CMK (cell line): ENCODE measurements at places on chromosomes 6 and 20.

- no peak for DNase-seq
Observed at GRCh38 chr6:30483677-30484279, 5.5 kb upstream of the HLA-E start.

DNA sequence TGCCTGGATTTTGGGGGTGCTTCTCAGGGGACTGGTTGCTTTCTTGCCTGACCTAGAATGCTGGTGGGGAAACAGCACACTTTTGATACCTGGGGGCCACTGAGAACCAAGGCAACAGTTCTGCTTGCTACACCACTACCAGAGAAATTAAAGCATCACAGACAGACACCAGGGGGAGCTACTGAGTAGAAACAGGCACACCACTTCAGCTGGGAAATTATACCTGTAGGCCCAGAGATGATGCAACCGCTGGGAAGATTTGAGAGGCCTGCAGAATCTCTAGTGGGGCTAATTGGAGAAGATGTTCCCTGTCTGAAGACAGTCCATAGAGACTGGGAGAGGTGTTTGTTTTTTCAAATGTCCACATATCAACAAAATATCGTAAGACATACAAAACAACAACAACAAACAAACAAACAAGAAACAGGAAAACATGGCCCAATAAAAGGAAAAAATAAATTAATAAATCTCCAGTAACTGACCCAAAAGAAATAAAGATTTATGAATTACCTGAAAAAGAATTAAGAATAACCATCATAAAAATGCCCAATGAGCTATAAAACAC, 129.4 kb upstream of the RIN2 start:
- peak; percentile 25 for DNase-seq

GRCh38 chr20:45575931-45576330, 3.2 kb downstream of the WFDC8 start:
- no peak for DNase-seq

- DNase-seq = no peak
Observed at GRCh38 chr20:35290186-35290886, 1.9 kb downstream of the FAM83C start.

- no peak for DNase-seq
Observed at GRCh38 chr6:112298021-112298745, 43.8 kb upstream of the LAMA4 start.

GRCh38 chr6:81731814-81732213, 20.7 kb downstream of the TENT5A start:
- DNase-seq = no peak

- DNase-seq = no peak
Observed at GRCh38 chr6:163729127-163729872, 314.8 kb downstream of the QKI start.

GRCh38 chr20:15317546-15318232, 980.3 kb upstream of the FLRT3 start:
- no peak for DNase-seq

- DNase-seq = no peak
Observed at GRCh38 chr20:3543901-3544507, 73.2 kb downstream of the ATRN start.

- no peak for DNase-seq
Observed at GRCh38 chr6:121460170-121460569, 24.7 kb downstream of the GJA1 start.

DNA sequence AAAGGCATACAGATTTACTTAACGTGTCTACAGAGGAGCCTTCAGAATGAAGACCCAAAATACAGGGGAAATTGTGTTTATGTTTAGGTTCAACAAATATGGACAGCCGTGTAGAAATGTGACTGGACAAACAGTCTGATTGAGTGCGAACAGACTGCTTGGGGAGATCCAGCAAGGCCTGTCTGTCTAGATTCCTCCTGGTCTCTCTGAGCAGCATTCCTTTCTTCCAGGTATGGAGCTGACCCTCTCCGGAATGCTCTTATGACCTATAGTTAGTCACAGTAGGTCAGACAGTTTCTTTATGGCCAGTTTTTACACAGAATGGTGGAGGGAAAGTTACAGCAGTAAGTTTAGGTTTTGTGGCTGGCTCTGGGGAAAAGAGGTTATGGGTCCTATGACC, 9.0 kb downstream of the RIN2 start:
- DNase-seq = no peak

DNA sequence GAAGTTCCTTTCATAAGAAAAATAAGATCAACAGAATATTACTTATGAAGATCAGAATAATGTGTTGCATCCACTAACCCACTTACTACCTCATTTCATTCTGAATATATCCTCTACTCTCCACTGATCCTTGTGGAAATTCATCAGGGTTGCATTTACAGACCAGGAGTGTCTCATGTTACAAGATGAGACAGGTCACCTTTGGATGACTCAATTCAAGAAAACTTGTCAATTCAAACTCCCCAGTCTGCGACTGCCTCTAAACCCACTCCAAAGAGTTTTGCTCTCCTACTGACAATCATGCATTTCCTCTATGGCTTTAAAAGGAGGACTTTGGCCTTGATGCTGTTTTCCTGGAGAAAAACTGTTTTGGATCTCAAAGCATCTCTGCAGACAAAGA, 68.4 kb downstream of the ID4 start:
- DNase-seq = no peak

DNA sequence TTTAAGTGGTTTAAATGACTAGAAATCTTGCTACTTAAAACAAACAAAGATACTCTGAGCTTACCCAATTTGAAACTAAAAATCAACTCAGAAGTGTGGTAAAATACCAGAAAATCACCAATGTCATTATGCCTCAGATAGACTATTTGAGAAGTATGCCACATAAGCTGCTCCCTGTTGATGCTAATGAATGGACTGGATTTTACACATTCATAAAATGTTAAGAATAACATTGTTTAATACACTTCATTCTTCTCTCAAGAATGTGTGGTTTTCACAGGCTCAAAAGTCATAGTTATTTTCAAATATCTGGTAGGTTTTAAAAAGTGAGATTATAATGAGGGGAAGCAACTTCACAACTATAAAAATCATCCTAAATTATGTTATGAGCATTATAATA, 170.6 kb downstream of the TASP1 start:
- no peak for DNase-seq

GRCh38 chr6:128365520-128366160, 154.8 kb downstream of the PTPRK start:
- DNase-seq = no peak

- no peak for DNase-seq
Observed at GRCh38 chr6:5504078-5504477, 242.8 kb downstream of the FARS2 start.

- peak; percentile 86 for DNase-seq
Observed at GRCh38 chr6:31737315-31737990, 1.1 kb upstream of the CLIC1 start.

DNA sequence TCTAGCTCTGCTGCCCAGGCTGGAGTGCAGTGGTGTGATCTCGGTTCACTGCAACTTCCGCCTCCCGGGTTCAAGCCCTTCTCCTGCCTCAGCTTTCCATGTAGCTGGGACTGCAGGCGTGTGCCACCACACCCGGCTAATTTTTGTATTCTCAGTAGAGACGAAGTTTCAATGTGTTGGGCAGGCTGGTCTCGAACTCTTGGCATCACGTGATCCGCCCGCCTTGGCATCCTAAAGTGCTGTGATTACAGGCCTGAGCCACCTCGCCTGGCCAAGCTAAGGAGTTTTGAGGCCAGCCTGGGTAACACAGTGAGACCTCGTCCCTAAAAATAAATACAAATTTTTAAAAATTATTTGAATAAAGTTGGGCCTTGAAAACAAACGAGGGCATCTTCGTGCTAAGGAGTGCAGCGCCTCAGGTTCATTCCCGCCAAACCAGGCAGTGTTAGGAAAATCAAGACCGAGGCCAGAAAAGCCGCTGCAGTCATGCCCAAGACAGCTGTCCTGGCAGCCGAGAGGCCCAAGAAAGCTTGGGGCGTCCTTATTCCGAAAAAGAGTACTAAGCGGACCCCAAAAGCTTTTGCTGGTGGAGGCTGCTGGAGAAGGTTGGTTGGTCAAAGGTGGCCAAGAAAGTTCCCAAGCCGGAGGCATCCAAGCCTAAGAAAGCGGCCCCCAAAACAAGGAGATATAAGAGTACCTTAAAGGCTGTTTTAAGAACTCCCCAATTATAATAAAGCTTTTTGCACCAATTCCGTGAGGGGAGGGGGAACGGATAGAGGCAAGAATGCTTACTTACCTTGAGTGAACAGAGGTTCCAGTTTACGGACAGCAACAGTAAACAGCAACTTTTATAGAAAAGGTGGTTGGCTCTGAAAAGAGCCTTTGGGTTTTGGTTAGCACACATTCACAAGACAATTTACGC, 109.0 kb downstream of the HFE start:
- no peak for DNase-seq

DNA sequence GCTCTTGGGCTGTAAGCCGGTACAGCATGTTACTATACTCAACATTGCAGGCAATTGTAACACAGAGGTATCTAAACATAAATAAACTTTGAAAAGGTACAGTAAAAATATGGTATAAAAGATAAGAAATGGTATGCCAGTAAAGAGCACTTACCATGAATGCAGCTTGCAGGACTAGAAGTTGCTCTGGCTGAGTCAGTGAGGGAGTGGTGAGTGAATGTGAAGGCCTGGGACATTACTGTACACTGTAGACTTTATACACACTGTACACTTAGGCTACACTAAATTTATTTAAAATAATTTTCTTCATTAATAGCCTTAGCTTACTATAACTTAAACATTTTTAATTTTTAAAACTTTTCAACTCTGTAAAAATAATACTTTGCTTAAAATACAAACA, 37.8 kb upstream of the ANKEF1 start:
- DNase-seq = no peak

DNA sequence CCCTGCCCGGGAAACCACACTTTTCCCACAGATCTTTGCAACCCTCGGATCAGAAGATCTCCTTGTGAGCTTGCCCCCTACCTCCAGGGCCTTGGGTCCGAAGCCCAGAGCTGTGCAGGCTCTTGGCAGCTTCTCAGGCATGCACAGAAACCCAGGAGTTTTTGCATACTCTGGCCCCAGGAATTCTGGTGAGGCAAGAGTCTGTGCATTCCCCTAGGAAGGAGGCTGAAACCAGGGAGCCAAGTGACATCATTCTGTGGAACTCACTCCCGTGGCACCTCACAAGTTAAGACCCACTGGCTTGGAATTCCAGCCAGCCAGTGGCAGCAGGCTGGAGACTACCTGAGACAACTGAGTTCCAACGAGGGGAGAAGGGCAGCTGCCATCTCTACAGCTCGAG, 100.1 kb downstream of the TNFRSF21 start:
- DNase-seq = no peak
